PC-3 (cell line): ENCODE measurements at places on chromosomes 3 and 15.

GRCh38 chr15:64906402-64906801 is 5.3 kb upstream of the ANKDD1A start:
- no peaks in the 10 kb centered on the region for H3K27me3 ChIP-seq
- no peaks in the 10 kb centered on the region for H3K4me1 ChIP-seq
- DNase-seq, result no peak
- H3K4me3 ChIP-seq, result no peak overlapping the region

GRCh38 chr15:91318931-91319330 is 218.9 kb downstream of the SV2B start:
- no peak for DNase-seq
- H3K4me3 ChIP-seq, result no peak overlapping the region
- H3K27me3 ChIP-seq, result peaks cover 63% of the 10 kb centered on the region
- H3K27ac ChIP-seq, result no peak overlapping the region
- no peaks in the 10 kb centered on the region for H3K36me3 ChIP-seq
- H3K4me1 ChIP-seq, result no peaks in the 10 kb centered on the region

DNA sequence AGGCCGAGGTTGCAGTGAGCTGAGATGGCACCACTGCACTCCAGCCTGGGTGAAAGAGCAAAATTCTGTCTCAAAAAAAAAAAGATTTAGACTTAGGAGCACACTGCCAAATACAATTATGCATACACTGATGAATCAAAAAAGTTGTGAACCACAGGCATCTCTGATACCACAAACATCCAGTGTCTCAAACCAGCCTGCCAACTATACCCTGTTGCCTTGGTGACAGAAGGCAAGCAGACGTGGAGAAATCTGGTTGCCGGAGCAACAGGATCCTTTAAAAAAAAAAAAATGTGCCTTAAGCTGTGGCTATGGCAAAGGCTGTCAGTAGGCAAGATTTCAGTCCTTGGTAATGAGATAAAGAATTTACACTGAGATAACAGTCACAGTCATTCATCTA is 202.3 kb downstream of the NEK10 start:
- no peaks in the 10 kb centered on the region for H3K27me3 ChIP-seq
- no peaks in the 10 kb centered on the region for H3K4me1 ChIP-seq
- no peak overlapping the region for H3K27ac ChIP-seq
- peak; percentile 46 for DNase-seq
- H3K4me3 ChIP-seq, result no peak overlapping the region
- H3K36me3 ChIP-seq, result no peaks in the 10 kb centered on the region

DNA sequence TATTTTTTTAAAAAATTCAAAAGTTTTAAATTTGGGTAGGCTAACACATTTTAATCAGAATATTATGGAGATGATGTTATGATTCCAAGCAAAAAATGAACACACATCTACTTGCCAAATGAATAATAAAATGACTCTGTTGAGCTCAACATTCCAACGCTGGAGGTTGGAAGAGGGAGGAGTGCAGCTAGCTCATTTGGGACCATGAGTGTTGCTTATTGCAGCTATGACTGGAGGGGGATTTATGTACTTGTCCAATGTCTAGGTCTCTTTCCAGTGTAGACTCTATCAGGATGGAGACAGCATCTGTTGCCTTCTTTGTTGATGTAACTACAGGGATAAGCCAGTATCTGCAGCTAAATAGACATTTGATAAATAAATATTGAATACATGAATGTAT is 310.6 kb downstream of the CACNA2D3 start:
- H3K4me1 ChIP-seq, result no peaks in the 10 kb centered on the region
- H3K27me3 ChIP-seq, result peaks cover 21% of the 10 kb centered on the region
- no peak overlapping the region for H3K4me3 ChIP-seq
- H3K27ac ChIP-seq, result no peak overlapping the region
- no peak for DNase-seq
- no peaks in the 10 kb centered on the region for H3K36me3 ChIP-seq

GRCh38 chr15:39269352-39269751 is 311.5 kb upstream of the THBS1 start:
- no peaks in the 10 kb centered on the region for H3K27me3 ChIP-seq
- no peak for DNase-seq
- peaks cover 51% of the 10 kb centered on the region for H3K4me1 ChIP-seq
- no peaks in the 10 kb centered on the region for H3K36me3 ChIP-seq

DNA sequence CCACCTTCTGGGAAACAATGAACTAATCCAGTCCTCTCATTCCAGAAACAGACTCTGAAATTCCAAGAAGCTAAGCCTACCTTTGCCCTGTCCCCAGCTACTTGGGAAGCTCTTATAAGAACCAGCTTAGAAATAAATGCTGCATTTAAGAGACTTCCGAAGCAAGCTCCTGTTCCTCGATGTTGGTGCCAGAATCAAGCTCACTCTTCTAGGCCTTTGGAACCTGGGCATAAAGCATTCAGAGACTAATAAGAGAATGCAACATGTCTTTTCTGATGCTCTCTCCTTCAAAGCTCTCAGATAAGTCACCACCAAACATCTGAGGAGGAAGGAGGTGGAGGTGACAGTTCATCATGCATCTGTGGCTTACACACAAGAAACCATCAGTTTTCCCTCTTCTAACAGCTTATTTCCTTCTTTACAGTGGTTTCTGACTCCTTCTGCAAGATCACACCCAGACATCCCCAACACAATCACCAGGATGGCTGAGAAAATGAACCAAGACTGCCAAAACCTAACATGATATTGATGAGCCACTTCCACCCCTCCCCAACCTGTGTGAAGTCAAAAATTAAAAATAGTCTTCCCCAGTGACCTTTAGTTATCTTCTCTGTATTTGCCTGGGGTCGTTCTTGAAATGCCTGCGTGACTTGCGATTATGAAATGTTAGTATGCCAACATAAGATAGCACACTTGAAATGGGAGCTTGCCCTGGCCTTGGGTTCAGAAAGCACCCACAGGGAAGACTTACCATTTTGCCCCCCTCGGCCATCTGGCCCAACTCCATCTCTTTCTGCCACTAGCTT is 11.5 kb downstream of the ARHGEF3 start:
- H3K27ac ChIP-seq, result no peak overlapping the region
- no peak for DNase-seq
- no peaks in the 10 kb centered on the region for H3K36me3 ChIP-seq
- no peaks in the 10 kb centered on the region for H3K27me3 ChIP-seq
- no peak overlapping the region for H3K4me3 ChIP-seq
- peaks cover 2% of the 10 kb centered on the region; the same call in 1 of the 2 replicates for H3K4me1 ChIP-seq

GRCh38 chr15:96330064-96330449 is 443 bp upstream of the NR2F2 start:
- H3K27ac ChIP-seq, result peak overlapping the region; percentile 91
- peak overlapping the region; percentile 85 for H3K4me3 ChIP-seq
- peaks cover 26% of the 10 kb centered on the region for H3K4me1 ChIP-seq
- peak; percentile 81 for DNase-seq
- peaks cover 13% of the 10 kb centered on the region for H3K36me3 ChIP-seq

- H3K4me3 ChIP-seq, result no peak overlapping the region
- no peak for DNase-seq
- no peaks in the 10 kb centered on the region for H3K27me3 ChIP-seq
These were observed 57.4 kb downstream of the MGLL start for GRCh38 chr3:127764841-127765362.

GRCh38 chr3:143442814-143443447 is 323.4 kb downstream of the CHST2 start:
- H3K4me1 ChIP-seq, result peaks cover 26% of the 10 kb centered on the region
- H3K27me3 ChIP-seq, result no peaks in the 10 kb centered on the region
- H3K27ac ChIP-seq, result peak overlapping the region; percentile 92
- H3K4me3 ChIP-seq, result no peak overlapping the region
- H3K36me3 ChIP-seq, result no peaks in the 10 kb centered on the region

GRCh38 chr3:181056136-181056732 is 66.7 kb upstream of the DNAJC19 start:
- DNase-seq, result no peak
- no peak overlapping the region for H3K4me3 ChIP-seq
- no peaks in the 10 kb centered on the region for H3K4me1 ChIP-seq
